ENCODE measurements at places on chromosomes 3 and 15.

DNA sequence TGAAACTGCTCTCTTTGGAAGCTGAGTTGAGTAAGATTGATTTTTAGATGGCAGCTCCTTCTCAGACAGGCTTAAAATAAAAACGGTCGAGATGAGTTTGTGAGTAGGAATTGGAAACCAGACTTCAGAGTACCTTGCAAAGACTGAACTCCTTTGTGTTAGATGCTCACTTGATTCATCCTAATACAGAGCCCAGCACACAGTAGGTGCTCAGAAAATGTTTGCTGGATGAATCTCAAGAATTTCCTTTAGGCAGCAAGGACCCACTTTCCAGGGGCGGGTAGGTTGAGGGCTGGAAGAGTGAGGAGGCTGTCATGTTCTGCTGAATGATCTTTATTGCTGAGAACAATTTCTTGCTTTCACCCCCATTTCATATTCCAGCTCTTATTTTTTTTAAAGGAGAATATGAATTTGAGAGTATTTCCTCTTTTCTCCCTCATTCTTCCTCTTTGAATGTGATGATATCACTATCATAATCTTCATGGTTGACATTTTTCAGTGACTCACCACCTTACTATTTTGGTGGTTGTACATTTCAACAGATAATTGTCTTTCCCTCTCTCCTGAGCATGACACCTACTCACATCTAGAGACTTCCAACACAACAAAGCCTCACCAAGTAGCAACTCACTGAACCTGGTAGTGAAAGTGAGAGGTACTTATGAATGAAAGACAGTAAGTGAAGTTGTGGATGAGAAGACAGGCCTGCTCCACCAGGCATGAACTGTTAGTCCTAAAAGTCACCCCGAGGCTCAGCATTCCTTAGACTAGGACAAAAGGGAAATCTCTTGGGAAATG lies 113.3 kb downstream of the PDCD6IP start:
- DNase-seq, result no peak

GRCh38 chr3:158802409-158803268 lies 785 bp downstream of the MFSD1 start:
- no peak for DNase-seq

DNA sequence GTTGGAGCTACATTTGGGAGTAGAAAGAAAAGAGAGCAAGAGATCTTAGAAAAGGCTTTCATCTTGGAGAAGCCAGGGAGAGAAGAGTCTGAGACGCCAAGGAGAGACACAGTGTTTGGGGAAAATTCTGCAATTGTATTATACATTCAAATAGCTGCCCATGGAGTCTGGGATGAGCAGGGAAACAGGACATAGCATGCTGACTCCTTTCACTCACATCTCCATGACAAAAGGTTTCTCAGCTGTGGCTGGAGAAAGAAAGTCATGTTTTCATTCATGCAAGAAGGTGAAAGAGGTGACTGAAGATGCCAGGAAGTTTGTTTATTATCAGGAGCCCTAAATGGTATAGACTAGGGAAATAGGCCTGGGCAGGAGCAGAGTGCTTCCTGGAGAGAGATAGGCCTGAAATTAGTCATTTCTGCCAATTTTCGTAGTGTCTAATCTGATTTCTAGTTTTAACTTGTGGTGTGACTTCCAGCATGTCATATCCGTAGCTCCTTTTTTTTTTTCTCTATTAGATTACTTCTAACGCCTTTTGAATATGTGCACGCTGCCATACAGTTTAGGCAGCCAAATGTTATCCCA lies 34.1 kb downstream of the ACP3 start:
- DNase-seq, result no peak

DNA sequence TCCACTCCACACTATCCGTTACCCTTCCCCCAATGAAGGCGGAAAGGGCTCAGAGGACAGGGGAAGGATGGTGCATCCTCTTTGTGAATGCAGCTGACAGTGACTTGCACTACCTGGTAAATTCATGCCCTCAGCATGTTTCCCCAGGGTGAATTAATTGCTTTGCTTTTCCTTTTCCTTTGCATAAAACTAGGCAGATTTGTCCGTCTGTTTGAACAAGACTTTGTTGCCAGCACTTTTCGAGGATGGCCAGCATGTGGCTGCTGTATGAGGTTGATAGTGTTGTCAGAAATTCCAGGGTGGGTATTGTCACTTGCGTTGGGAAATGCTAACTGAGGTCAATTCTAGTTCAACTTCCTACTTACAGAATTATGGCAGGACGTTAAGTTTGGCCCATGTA lies 79.0 kb upstream of the RARB start:
- no peak for DNase-seq

- no peak for DNase-seq
Observed at GRCh38 chr3:111976254-111976653, 2.6 kb upstream of the ABHD10 start.

DNA sequence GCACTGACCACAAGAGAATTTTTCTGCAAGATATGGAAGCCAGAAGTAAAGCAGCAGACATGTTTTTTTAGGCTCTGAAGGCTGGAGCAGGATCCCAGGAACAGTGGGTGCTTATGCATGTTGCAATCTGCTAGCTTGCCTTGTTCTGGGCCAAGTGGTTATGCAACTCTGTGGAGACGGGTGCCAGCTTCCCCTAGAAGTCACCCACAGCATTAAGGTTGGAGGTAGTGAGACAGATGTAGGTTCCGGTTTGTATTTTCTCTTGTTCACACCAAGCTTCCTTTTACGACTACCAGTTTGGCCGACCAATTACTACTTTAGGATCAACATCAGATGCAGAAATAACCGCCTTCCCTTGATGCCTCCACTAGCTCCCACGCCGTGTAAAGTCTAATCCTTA lies 11.1 kb downstream of the DPH3 start:
- DNase-seq, result no peak

DNA sequence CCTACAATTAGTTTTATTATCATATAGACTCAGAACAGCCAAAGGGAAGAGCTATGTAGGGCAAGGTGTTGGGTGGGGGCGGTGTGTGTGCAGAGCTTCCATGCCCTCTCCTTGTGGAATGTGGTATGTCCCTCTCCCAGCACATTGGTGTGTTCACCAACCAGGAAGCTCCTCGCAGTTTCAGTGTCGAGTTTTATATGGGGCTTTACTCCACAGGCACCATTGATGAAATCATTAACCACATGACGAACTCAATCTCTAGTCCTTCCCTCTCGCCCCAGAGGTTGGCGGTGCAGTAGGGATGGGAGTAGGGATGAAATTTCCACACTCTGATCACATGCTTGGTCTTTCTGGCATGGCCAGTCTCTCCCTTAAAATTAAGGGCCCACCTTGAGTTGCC lies 13.6 kb upstream of the SRP14 start:
- DNase-seq, result no peak

- no peak for DNase-seq
Observed at GRCh38 chr3:458124-458523, 261.6 kb downstream of the CHL1 start.

- no peak for DNase-seq
Observed at GRCh38 chr3:150376001-150376848, 31.9 kb upstream of the TSC22D2 start.

- DNase-seq, result no peak
Observed at GRCh38 chr15:98433856-98434255, 214.5 kb upstream of the IGF1R start.

GRCh38 chr15:101828774-101829173 lies 16.8 kb downstream of the OR4F15 start:
- no peak for DNase-seq
